Stimulated activated CD8-positive, alpha-beta memory T cell treated with anti-CD3 and anti-CD28 coated beads, Interleukin-7, amount 100 ng/mL, for 1 hour (primary cell): ENCODE measurements at places on chromosomes 3 and 15.

DNA sequence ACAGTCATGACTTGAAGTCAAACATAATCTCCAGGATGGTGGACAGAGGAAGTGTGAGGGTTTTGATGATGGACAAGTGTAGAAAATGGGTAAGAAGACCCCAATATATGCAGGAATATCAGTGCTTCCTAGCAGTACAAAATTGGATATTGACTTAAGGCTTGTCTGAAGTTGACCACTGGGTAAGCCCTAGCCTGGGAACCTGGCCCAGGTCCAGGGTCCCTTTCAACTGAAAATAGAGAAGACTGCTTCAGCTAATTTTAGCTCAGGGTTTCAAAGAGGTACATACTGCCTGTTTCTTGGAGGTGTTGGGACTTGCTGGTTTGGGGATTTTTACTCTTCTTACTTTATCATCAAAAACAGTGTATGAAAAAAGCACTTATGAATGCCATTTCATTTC lies 4.7 kb downstream of the NR1D2 start:
- no peak for DNase-seq

GRCh38 chr3:24160424-24161095 lies 215.5 kb downstream of the NR1D2 start:
- no peak for DNase-seq

GRCh38 chr3:118075873-118076272 lies 958.8 kb downstream of the IGSF11 start:
- no peak for DNase-seq

- DNase-seq, result no peak
These were observed 2.7 kb downstream of the CHDH start for GRCh38 chr3:53843195-53844177.

GRCh38 chr3:188077160-188077799 lies 76.7 kb upstream of the LPP start:
- no peak for DNase-seq

DNA sequence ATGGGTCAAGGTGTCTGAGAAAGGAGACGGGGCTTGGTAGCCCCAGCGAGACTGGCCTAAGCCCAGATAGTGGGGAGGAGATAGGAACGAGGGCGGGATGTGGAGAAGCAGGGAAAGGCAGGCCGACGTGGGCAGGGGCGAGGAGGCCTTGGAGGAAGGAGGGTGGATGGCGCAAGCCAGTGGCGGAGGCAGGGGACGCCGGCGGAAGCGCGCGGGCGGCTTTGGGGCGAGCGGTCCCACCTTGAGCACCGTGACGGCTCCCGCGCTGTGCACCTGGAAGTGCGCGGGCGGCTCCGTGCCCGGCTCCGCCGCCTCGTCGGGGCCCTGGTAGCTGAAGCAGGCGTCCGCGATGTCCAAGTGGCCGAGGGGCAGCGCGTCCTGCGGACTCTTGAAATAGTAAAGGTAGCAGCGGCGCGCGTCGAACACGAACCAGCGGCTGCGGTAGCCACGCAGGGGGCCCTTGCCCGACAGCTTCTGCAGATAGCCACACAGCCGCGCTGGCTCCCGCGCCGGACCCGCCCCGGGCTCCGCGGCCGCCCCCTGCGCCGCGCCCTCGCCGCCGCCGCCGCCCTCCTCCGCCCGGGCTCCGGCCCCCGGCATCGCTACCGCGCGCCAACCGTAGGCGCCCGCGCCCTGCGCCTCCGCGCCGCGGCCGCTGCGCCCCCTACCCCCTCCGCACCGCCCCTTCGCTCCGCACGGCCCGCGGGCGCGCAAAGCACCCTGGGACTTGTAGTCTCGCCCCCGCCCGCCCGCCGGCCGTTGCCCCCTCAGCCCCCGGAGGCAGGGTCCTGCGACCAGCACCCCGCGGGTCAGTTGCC lies at the start of gene TBC1D2B:
Gene TBC1D2B, minus strand, starts transcription at position 659 of the 818 bp plus-strand sequence. Its CDS starts 59 bp downstream, at position 600.
- peak; percentile 52 for DNase-seq

GRCh38 chr3:17090280-17090983 lies 205.7 kb downstream of the PLCL2 start:
- DNase-seq, result no peak

GRCh38 chr3:130787422-130788068 lies 40.9 kb upstream of the PIK3R4 start:
- no peak for DNase-seq

DNA sequence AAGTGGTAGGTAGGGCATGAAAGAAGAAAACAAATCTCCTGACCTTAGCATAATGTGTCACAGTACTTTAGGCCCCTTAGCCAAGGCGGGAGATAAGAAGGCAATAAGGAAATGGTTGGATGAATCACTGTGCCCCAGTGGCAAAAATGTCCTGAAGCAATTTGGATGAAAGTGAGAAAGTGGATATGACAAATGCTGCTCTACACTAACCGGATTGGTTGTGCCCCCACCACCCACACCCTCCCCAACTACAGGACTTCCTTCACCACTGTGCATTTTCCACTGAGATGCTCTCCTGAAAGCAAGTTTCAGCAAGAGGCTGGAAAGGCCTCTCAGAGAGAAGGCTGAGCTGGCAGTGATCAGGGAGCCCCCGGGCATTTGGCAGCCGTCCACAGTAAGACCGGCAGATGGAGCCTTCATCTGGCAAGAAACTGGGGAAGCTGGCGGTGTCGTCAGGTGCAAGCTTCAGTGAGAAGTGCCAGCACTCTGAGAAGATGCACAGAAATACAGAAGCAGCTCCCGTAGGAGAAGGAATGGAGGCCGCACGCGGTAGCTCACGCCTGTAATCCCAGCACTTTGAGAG lies 63.8 kb downstream of the ATP1B3 start:
- DNase-seq, result no peak

GRCh38 chr15:62190274-62190673 lies 25.2 kb upstream of the C2CD4B start:
- DNase-seq, result no peak

GRCh38 chr3:10420745-10421475 lies 84.5 kb downstream of the ATP2B2 start:
- no peak for DNase-seq

DNA sequence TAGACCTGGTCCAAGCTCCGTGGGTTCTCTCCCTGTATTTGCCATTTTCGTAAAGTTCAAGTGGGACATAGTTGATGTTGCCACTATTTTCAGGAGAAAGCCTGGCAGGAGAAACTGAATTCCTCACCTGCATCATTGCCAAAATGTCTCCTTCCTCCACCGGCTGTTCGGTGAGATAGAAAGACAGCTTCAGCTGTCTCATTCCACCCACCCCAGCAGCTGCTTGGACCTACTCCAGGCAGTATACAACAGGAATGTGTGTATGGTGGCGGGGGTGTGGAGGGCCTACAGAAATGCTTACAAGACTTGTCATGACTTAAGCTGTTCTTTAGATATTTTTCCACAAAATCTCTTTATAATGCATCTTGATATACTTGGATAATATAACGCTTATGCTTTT lies 132.7 kb upstream of the RAP2B start:
- DNase-seq, result no peak

DNA sequence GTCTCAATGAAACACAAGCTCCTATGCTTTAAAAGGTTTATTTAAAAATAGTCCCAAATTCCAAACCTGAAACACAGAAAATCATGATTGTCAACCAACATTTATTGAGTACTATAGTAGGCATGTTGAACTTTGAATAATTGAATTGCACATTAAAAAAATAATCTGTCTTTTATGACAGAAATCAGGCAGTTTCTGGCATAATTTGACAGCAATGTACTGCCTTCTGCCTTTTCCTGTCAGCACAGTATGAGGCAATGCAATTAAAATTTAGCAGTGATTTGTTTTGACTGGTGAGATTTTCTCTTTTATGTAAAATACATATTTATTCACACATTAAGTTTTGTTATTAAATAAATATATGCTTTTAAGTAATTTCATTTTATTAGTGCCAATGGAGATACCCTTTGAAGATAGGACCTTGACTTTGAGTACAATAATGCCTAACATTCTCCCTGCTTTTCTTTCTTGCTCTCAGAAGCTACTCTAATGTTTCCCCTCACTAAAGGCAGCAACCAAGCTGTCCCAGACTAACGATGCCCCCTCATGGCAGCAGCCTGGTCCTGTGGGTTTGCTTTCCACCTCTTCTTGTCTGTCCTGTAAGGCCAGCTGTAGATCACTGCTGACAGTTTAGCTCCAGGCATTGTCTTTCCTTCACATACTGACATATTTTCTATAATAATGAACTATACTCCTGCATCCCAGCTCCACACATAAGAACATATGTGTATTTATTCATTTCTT lies 346.7 kb downstream of the IL20RB start:
- DNase-seq, result no peak

- no peak for DNase-seq
These were observed 46.2 kb downstream of the ZNF385D start for GRCh38 chr3:21704796-21705195.

DNA sequence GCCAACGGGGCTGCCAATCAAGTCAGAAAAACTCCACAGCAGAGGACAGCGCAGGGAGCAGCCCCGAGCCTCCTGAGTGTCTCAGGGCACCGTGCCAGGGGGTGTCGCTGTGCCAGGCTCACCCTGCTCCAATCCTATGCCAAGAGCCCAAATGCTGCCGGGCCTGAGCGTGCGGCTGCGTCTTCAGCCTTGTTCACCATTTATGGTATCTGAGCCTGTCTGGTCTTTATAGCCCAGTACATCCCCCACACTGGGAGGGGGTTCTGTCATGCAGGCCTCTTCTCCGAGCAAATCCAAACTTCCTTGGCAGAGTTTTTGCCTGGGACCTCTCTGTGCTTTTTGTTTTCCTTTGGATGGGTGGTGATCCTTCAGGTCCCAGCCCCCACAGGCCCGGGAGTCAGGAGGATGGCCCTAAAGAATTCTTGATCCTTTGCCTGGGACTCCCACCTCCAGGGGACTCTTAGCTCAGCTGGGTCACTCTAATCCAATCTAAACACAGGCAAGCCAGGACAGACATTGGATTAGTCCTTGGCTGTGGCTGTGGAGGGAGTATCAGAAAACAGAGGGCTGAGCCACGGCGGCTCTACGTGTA lies 135.1 kb upstream of the HACD2 start:
- DNase-seq, result no peak

GRCh38 chr3:124602980-124603627 lies 127.1 kb upstream of the UMPS start:
- DNase-seq, result no peak

DNA sequence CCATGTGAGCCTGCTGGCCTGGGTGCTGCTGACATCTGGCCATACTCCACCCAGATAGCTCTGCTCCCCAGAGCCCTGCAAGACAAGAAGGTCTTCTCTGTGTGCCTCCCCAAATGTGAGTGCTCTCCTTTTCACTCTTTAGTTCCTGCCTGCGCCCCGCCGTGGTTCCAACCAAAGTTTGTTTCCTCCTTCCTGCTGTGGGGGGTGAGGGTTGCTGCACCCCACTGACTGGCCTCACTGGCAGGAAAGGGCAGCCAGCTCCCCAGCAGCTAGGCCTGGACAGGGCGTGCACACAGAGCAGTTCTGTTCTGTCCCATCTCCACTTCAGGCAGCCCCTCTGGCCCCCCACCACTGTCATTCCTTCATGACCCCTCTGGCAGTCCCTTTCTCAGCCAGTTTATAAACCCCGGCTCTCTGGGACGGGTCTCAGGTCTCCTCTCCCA lies 5.4 kb upstream of the CCDC174 start:
- DNase-seq, result no peak

DNA sequence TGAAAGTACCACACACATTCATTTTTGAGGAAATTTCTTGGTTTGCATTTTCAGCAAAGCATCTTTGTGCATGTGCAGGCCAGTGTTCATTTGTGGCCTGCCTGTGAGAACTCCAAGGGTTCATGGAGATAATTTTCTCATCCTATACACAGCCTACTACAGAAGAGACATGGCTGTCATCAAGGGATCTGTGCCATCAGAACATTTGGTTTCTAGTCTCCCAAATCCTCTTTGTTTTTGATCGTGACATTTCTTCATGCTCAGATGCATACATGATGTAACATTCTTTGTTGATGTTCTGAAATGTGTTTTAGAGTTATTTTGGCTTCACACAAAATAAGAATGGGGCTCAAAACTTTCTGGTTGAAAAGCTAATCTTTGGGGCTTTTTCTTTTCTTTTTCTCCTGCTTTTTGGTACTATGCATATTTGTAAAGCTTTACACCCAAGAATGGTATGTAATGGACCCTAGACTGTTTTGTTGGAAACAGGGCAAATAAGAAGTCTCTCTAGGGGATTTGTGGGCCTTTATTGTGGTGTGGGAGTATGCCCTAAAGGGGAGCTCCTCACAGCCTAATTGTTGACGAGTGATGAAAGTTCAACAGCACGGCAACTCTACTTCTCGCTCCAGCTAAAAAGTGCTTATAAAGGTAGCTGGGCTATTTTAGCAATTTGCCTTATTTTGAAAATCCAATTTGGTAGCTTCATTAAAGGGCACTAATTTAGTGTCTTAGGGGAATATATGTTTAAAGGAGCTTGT lies 3.2 kb upstream of the ARPP21 start:
- DNase-seq, result no peak

DNA sequence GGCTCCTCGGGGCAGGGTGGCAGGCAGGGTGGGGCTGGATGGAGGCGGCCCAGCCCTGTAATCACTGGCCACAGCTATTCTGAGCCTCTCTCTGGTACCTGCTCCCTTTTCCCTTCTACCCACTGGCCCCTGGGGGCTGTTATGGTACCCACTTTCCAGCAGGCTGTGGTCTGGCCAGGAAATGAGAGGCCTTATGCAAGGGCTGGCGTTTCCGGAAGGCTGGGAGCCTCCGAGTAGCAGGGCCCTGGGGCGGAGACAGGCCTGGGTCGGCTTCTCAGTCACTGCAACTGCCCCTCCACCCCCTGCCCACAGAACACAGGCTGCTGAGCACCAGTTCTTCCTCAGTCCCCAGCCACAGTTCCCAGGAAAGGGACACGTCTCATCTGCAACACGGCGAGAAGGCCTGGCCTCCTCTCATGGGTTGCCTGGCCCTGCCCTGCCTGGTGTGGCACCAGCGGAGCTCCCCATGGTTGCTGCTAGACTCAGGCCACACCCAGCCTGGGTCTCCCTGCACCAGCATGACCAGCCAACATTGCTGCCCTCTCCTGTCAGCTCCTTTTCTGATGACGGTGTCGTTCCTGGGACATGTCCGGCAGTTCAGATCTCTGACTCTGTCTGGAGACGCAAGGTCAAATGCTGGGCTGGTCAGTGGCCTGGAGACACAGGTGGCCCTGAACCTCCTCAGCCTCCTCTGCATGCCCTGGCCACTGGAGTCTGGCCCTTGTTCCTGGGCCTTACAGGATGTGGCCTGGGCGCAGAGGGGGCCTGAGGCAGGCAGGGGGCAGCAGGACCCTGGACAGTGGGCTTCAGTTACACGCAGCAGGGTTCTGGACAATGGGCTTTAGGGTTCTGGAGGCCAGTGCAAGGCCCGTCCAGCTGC lies 6.5 kb downstream of the CHST13 start:
- no peak for DNase-seq

- DNase-seq, result no peak
These were observed 10.8 kb downstream of the TRNT1 start for GRCh38 chr3:3137526-3137925.

- DNase-seq, result no peak
These were observed 208.0 kb upstream of the BHLHE40 start for GRCh38 chr3:4771243-4771642.

DNA sequence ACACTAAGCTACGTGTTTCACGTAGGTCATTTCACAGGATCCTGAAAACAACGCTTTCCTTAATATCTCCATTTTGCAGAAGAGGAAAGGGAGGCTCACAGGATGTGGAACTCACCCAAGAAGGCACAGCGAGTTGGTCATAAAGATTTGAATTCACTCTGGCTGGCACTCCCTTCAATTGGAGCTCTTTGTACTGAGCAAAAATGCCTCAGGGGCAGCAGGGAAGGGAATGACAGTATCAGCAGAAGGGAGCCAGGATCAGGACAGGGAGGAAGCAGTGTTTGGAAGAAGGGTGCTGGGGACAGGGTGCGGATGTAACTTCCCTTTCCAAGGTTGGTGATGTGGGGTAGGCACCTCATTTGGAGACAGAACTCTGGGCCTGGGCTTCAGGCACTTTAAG lies 1.1 kb upstream of the ST6GAL1 start:
- DNase-seq, result no peak

GRCh38 chr15:52254391-52254790 lies 41.2 kb downstream of the MYO5C start:
- DNase-seq, result no peak
